ENCODE measurements at places on chromosomes 1 and 21.
A peak's percentile ranks its signal among the peaks of the same experiment; 100 is the strongest.

GRCh38 chr1:41430582-41430981 lies 53.9 kb downstream of the EDN2 start:
- DNase-seq, result no peak

GRCh38 chr1:172719066-172719627 lies 60.2 kb downstream of the FASLG start:
- DNase-seq, result no peak

- no peak for DNase-seq
Observed at GRCh38 chr1:160576884-160577283, 2.4 kb downstream of the CD84 start.

- DNase-seq, result peak; percentile 62
Observed at GRCh38 chr1:93874025-93874651, 4.9 kb downstream of the DNTTIP2 start.

DNA sequence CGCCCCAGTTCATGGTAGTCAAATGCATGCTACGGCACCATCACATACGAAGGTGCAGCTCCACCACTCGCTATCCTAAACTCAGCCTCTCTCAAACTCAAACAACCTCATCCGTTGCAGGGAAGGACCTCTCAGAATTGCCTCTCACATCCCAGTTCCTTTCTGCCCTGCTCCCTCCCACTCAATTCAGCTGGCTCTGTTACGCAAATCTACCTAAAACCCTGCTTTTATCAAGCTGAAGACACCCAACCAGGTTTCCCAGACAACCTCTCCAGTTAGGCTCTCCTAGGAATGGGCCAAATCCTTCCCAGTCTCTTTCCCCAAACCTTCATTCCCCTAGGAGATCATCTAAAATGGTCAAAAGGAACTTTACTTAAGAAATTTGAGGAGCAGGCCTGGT lies 62.9 kb downstream of the CLSTN1 start:
- no peak for DNase-seq

- DNase-seq, result no peak
Observed at GRCh38 chr21:32048353-32048752, 175.5 kb downstream of the HUNK start.
